ENCODE measurements at places on chromosomes 6 and 20.

DNA sequence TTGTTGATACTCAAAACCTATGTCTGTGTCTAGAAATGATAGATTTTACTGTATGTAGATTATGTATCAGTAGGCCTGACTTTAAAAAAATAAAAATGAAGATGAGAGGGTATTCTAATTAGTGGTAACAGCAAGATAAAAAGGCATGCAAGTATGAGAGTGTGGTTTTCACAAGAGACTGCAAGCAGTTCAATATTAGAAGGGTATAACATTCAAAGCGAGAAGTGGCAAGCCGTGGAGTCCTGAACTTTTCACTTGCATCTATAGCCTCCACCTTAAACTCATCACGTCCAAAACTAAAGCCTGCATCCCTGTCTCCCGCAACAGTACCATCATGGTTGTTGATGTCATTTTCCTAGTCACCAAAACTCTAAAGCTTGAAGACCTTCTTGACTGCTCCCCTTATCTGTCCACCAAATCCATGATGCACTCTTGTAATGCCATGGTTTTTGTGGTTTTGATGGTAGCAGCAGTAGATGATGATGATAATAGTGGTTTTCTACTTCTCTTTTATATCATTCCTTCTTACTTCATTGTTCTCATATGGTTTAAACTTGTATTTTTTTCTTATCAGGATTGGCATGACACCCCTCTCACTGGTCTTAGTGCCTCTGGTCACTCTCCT, 9.2 kb upstream of the CGA start:
- DNase-seq, result no peak

GRCh38 chr6:31239854-31240253, 32.0 kb downstream of the HLA-C start:
- no peak for DNase-seq

GRCh38 chr6:38214159-38214558, 394.6 kb downstream of the ZFAND3 start:
- no peak for DNase-seq

- DNase-seq, result no peak
These were observed 297.5 kb downstream of the SOX4 start for GRCh38 chr6:21891080-21891479.

DNA sequence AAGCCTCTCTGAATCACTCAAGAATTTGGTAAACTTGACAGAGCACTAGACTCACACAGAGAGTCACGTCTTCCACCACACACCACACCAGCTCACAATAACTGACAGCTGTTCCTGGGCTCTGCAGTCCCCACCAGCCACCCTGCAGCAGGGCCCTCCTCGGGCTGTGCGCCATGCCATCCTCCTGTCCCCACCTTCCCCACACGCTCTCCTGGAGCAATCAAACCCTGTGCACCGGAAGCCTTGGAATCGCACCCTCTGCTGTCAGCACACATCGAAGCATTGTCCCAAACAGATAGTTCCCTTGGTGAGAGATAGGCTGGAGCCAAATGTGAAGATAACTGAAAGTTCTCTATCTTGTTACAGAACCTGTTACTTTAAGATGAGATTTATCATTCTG, 191.0 kb downstream of the TBXT start:
- DNase-seq, result no peak

- DNase-seq, result no peak
These were observed 132.0 kb upstream of the JAG1 start for GRCh38 chr20:10805764-10806163.

DNA sequence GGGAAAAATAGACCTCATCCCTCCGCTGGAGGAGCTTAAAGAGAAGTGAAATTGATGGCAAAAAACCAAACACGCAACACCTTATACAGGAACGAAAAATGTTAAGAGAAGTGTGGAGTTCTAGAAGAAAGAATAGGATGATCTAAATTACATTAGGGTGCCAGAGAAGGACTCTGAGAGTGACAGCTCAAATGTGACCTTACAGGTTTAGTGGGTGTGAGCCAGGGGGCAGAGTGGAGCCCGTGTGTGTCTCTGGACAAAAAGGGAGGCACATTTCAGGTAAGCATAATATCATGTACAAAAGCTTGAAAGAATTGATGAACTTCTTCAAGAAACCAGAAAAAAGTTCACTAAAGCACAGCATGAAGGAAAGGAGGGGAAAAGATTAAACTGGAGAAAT, 20.8 kb downstream of the HLA-DRA start:
- DNase-seq, result no peak
